ENCODE measurements at places on chromosomes 7 and 10.

- DNase-seq, result no peak
Measured at GRCh38 chr10:120578890-120579289, 121.9 kb downstream of the PLPP4 start.

DNA sequence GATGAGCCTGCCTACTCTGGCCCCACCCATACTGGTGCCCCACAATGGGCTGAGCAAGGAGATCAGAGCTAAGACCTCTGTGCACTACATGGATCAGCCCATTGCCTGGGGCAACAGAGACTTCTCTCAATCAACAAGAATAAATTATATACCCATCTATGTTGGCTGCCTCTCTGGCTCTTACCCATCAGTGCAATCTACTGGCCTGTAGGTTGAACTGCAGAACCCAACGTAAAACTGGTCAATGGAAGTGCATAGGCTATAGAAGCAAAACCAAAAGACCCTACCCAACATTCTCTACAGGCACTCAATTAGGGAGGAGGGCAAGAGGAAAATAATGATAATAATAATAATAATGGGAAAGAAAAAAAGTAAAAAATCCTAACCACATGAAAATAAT, 574.3 kb downstream of the MAGI2 start:
- DNase-seq, result no peak

GRCh38 chr7:36153571-36154097, 580 bp downstream of the EEPD1 start:
- DNase-seq, result no peak

DNA sequence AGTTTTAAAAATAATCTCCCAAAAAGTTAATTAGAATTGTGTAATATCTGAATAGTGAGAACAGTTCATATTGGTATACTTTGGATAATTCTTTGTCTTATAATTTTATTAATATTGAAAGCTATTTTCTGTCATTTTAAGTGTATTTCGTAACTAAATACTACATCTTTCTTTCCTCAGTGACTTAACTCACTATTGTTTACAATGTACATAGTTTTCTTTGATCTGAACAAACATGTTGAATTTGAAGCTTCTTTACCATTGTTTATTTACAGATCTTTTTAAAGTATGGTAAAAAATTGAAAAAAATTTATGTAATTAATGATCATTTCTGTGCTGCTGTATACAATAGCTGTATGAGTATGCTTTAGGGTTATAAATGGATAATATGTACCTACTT, 5.1 kb downstream of the PDCD4 start:
- DNase-seq, result no peak

DNA sequence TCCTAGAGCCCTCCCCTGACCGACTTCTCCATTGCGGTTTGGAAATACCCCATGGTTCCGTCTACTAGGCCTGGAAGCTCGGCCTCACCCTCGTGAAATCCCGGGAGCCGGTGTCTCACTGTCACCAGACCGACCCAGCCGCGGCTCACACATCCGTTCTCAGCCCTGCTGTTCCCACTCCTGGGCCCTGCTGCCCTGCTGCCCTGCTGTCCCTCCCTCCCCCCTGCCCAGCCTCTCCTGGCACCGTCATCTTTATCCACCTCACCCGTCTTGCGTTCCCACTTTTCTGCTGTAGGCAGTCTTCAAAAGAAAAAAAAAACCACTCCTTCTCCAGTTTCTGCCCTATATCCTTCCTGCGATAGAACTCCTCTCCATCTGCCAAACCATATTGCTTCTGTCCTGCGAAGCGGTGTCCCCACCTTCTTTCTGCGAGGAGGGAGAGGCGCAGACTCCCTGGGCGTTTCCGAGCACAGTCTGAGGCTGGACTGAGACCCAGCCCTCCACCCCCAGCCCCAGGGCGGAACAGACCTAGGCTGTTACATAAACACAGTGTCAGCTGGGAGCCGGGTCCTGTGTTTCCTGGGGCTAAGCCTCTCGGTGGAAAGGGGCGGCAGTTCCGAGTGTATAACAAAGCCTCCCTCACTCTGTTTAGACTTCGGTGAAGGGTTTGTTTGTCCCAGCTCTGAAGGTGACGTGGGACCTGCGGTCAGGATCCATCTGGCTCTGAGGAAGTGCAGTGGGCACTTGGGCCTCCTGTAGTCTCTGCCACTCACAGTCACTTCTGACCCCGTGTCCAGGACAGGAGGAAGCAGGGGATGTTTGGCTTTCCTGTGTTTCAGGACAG, 2.8 kb downstream of the AGAP3 start:
- DNase-seq, result no peak

DNA sequence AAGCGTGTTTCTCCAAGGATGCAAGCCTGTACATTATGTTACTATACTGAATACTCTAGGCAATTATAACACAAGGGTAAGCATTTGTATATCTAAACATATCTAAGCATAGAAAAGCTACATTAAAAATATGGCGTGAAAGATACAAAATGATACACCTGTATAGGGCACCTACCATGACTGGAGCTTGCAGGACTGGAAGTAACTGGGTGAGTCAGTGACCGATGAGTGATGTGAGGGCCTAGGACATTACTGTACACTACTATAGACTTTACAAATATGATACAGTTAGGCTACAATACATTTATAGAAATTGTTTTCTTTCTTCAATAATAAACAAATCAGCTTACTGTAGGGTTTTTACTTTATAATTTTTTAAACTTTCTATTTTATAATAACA, 1127.2 kb upstream of the LRRN3 start:
- DNase-seq, result no peak

DNA sequence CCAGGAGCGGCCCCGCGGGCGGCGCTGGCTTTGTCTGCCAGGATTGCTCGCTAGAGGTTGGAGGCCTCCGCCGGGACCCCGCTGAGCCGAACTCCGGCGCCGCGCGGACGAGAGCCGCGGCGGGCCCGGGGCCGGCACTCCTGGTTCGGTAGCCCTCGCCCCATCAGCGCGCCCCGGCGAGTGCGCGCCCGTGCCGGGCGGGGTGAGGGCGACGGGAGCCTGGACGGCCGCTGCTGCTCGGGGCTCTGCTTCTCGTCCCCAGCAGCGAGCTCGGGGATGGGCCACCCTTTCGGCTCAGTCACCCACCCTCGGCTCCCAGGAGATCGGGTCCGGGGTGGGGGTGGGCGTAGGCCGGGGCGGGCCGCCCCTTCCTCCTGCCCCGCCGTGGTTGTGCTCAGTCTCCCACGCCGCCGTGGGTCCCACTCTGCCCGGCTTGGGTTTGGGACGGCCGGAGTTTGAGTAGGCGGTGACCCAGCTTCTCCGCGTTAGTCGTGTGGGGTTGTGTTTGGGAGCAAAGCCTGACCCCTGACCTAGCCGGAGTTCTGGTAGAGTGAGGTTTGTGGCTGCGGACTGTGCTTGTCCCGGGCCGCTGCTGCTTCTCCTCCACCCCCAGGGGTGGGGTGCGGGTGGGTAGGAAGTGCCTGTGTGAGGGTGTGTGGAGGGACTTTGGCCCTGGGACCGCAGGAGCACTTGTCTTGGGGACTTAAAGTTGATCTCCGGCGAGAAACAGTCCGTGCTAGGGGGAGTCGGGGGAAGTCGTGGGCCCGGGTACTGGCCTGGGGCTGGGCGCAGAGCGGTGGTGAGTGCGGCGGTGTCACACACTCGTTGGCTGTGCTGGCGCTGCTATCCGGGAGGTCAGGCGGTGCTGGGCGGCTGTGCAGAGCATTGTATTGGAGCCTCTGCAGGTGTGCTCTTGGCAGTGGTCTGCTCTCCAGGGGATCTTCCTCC, 677 bp downstream of the TSPAN14 start:
- no peak for DNase-seq

DNA sequence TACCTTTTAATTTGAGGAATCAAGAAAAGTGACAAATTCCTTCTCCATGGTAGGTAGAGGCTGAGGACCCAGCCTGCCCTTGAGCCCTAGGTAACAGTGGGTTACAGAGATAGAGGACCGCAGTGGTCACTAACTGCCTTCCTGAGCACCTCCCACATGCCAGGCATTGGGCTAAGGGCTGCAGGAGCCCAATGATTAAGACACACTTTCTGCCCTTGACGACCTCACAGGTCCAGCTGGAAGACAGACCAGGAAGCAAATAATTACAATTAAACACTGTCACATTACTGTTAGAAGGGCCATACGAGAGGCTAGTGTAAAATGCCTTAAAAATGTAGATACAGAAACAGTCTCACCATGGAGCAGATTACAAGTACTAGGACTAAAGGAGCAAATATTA, 156.8 kb upstream of the NFE2L3 start:
- DNase-seq, result no peak

DNA sequence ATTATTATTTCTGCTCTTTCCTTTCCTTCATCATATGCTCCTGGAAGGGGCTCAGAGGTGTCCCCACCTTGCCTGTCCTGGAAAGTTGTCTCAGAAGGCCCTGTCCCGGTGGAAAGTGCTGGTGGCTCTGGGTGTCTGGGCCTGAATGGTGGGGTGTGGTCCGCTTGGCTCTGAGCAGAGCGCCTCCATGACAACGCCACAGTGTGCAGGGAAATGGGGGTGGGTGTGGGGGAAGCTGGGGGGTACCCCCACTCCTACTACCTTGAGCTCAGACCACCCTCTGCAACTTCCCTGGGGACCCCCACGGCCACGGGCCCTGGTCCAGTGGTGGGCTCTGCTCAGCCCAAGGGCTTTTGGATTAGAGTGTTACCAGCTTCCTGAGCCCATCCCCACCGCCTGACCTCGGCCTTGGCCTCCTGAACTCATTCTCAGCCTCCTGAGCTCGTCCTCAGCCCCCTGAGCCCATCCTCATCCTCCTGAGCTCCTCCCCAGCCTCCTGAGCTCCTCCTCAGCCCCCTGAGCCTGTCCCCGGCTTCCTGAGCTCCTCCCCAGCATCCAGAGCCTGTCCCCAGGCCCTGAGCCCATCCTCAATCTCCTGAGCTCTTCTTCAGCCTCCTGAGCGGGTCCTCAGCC, 106.4 kb upstream of the FAM20C start:
- DNase-seq, result no peak

GRCh38 chr7:75958802-75959543, 35.4 kb downstream of the TMEM120A start:
- no peak for DNase-seq

DNA sequence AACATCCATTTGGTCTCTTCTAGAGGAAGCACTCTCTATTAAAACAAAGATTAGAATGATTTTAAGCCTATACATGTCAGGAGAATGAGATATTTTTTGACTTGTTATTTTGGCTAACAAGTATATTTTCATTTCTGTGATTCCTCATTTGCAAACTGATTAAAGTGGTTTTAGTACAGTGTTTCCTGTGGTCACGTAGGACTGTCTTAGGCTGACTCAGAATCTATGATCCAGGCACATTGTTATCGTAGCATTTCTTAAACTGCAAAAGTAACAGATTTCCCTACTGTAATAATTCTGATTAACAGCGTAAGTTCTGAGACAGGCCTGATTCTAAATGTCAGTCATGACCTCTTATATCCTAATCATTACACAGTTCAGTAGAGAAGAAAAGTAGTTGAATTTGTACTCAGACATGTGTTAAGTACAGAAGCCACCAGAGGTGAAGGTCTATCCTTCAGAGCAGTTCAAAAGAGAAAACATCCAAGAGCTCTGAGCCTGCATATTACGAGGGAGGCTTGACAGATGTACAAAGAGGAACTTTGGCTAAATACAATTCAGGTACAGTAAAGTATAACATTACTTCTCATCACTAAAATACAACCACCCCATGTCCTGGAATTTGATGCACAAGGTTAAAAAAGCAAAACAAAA, 124.1 kb upstream of the TEX47 start:
- no peak for DNase-seq

- no peak for DNase-seq
Measured at GRCh38 chr7:16934722-16935340, 53.0 kb upstream of the AGR3 start.

GRCh38 chr10:58184120-58184670, 83.5 kb downstream of the IPMK start:
- no peak for DNase-seq

- no peak for DNase-seq
Measured at GRCh38 chr7:44131173-44132029, 8.1 kb upstream of the POLD2 start.

GRCh38 chr10:52906046-52906445, 133.5 kb upstream of the MBL2 start:
- DNase-seq, result no peak

DNA sequence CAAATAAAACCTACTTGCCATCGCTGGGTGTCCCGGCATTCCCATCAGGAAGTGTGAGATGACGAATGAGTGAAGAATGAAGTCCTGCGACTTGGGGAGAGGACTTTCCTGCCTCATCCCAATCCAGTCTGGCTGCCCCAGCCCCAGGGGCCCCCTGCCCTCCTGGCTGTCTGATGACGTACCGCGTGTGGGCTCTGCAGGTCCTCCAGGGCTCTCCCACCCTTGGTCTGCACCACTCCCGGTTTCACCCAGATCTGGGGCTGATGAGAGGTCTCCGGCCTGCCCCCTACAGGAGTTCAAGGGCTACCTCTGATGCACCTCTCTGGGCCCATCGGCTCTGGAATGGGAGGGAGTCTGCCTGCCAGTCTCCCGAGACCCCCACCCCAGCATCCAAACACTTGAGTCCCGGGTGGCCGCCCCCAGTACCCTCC, 9.8 kb downstream of the ATP6V1F start:
- no peak for DNase-seq

GRCh38 chr10:47239211-47239610, 60.8 kb upstream of the GDF10 start:
- no peak for DNase-seq

DNA sequence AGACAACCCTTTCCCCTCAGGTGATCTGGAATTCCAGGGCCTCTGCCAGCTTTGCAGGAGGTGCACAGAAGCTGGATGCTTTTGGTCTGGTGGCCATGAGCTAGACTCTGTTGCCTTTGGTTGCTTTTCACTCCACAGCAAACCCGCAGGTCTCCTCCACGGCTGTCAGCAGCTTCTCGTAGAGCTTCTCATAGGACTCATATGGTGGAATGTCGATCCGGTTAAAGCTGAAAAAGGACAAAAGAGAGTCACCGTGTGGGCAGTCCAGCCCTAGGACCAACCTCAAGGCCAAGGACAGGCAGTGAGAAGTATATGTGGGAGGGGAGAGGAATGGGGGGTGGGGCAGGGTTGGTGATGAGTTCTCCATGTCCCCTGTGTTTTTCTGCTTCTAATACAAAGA, 113.5 kb downstream of the SMURF1 start:
- no peak for DNase-seq

GRCh38 chr10:30007406-30007805, 52.0 kb downstream of the JCAD start:
- DNase-seq, result no peak

DNA sequence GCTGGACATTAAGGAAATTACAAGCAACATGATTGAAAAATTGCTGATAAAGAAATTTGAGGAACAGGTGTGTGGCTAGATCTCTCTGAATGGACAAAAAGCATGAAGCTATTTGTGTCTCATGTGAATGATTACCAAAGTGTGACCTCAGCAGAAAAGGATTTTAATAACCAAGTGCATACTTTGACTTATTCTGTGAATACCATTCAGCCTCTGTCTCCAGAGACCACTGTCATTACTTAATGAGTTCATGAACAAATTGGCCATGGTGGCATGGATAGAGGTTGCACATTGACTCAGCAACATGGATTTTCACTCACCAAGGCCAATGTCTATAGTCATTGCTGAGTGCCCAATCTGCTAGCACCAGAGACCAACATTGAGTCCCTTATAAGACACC, 874.6 kb upstream of the POT1 start:
- no peak for DNase-seq

- no peak for DNase-seq
Measured at GRCh38 chr10:70048030-70048723, 4.5 kb upstream of the MACROH2A2 start.
